ENCODE measurements at places on chromosomes 1 and 21.

DNA sequence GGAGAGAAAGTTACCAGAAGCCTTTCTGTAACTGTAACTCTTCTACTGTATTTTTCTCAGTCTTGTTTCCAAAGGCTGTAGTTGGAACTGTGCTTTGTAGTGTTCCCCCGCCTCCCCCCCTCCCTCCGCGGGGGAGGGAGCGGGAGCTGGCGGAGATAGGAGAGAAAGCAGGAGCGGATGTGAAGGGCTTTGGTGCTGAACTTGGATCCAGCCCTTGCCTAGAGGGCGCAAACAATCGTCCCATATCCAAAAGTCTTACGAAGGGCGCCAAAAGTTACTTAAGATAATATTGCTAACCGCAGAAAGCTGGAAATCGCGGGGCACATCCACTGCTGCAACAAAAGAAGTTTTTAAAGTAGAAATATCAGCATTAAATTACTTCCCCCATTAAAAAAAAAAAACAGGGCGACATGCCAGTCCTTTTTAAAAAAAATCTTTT lies 2.4 kb upstream of the NFIA start:
- peak; percentile 44 for DNase-seq

- DNase-seq, result no peak
Measured at GRCh38 chr1:33880305-33880704, 16.4 kb downstream of the HMGB4 start.

GRCh38 chr1:85116856-85117255 lies 68.6 kb upstream of the MCOLN3 start:
- DNase-seq, result no peak

DNA sequence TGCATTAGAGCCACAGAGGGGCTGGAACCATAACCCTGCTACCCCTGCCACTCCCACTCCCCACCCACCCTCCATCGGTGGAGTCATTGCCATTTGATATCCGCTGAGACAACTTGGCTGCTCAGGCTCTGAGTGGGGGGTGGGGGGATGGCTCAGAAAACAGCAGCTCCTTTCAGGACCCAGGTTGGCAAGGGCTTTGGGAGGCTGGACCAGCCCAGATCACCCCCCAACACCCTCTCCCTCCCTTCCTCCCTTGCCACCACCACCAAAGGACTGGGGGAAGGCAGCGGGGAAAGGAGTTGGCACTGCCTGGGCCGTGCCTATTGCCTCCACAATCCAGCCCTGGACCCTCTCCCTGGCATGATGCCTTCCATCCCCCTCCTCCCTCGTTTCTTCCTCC lies 1.7 kb downstream of the KCNJ10 start:
- DNase-seq, result no peak

- no peak for DNase-seq
Measured at GRCh38 chr1:167630568-167631385, 745 bp downstream of the RCSD1 start.
